ENCODE measurements at places on chromosomes 5 and 9.

DNA sequence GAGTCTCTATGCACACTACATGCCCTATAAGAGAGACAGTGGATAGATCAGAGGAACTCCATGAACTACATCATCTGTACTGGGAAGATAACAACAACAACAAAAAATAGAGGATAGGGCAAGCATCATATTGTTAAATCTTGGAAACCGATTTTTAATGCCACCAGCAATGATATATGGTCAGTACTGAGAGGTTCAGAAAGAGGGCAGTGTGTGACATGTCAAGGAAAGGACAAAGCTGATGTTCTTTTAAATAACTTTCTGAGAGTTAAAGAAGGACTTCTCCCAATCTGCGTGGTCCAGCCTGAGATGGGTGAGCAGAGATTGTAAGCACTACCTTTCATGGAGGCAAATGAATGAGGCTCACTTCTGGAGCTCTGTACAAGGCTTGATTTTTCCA is 62.0 kb upstream of the PHF24 start:
- no peak for DNase-seq

DNA sequence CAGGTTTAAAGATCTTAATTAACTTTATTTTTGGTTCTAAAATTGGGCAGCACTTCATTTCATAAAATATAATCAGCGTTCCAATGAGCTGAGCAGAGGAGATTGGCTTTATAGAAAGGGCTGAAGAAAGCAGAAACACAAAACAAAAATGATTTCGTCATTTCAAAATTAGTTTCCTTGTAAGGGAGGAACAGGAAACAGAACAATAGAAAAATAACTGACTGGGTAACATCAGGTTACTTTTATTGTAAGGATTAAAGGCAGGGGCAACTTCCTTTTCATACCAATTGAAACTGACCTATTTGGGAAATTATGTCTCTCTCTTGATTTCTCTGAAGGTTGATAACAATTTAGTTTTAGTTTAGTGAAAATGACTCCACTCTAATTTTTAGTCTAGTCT is 157.1 kb downstream of the ATP10B start:
- DNase-seq, result no peak

- DNase-seq, result no peak
Measured at GRCh38 chr5:33981408-33982162, 2.9 kb downstream of the SLC45A2 start.

DNA sequence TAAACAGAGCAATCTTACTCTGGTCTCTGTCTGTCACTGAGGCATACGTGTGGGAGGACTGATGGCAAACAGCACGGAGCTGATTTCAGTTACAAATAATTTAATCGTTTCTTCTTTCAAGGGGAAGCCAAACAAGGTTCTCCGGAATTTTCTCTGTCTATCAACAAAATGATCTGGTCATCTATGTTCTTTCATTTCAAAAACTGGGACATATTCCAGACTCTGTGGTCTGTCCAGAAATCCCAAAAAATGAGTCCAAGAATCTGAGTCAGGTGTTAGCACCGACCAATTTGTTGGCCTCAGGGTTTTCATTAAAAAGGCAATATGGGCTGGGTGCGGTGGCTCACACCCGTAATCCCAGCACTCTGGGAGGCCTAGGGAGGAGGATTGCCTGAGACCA is 69.9 kb upstream of the ZNF608 start:
- no peak for DNase-seq

DNA sequence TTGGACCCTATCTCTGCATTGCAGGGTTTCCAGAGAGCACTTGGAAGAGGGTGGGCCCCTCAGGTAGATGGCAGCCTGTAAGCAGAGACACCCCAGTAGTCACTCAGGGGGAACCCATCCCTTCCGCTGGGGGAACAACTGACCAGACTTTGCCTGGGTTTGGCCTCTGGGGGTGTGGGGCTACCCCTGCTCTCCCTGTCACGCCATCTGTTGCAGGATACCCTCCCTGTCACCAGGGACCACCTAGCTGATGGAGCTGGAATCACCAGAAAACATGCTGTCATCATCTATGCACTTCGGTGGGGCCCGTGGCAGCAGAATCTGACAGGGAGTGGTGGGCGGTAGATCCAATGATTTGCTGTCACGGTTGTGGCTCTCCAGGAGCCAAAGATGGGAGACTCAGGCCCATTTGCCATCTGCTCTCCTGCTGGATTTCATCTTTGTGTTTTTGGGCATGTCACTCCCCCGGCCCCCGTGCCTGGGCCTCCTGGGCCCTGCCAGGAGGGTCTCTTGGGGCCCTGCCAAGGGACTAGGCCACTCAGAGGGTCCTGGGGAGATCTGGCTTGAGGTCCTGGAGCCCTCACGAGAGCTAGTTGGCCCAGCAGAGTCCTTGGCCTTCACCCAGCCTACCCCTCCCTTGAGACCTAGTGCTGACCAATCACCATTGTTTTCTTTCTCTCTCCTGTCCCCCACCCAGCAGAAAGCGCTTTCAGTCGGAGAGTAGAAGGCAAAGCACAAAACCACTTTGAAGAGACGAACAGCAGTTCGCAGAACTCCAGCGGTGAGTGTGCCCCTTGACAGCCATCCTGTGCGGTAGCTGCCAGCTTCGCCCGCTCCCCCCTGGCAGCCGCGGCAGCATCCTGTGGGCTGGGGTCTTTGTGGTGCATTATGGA is 45.9 kb downstream of the AMBP start:
- DNase-seq, result no peak

- no peak for DNase-seq
Measured at GRCh38 chr5:126723643-126724042, 53.3 kb upstream of the LMNB1 start.

- no peak for DNase-seq
Measured at GRCh38 chr9:61674882-61675281, 485.0 kb downstream of the SPATA31A7 start.

- DNase-seq, result no peak
Measured at GRCh38 chr5:154302161-154302560, 111.6 kb downstream of the GALNT10 start.

DNA sequence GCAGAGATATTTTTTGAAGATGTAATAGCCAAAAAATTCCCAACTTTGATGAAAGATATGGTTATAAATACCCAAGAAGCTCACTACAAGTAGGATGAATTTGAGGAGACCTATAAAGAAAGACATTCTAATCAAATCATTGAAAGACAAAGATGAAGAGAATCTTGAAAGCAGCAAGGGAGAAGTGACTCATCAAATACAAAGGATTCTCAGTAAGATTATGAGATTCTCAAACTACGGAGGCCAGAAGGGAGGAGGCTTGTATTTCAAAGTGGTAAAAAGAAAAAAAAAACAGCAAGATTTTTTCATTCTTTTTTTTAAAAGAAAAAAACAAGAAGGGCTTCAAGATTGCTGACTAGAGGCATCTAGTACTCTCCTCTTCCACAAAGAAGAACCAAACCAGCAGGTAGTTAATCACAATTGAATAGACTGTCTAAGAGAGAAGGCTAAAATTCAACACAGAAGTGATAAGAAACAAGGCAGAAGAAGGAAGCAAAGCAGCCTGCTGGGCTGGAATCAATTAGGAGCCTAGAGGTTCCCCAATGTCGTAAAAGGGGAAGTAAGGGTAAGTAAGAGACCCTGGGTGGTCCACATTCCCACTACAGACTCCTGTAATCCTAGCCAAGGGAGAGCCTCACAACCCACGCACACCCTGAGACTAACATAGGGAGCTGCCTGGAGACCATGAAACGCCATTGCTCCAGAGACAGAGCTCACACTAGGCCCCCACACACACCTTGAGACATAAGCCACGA is 59.1 kb upstream of the NIPAL4 start:
- DNase-seq, result no peak

DNA sequence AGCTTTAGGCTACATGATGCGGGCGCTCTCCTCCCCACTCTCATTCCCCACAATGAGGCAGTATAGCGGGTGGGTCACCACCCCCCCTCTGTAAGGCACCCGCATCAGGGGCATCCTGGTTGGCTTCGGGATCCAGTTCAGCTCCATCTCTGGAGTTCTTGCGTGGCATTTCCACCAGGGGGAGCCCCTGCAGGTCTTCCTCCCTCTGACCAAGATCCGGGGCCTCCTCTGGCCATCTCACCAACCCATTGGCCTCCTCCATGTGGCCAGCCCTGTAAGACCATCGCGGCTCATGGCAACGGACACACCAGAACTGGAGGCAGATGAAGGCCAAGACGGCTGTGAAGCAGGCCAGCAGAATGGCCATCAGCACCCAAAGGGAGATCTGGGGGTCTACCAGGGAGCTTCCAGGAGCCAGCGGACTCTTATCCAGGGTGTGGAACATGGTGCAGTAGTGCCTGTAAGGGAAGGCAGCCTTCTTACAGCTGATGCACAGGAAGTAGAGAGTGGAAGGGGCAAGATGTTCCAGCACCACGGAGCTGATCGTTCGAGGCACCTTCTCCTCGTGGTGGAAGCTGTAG is 77.0 kb downstream of the CYFIP2 start:
- DNase-seq, result no peak
